CD8-positive, alpha-beta memory T cell (primary cell): ENCODE measurements at places on chromosomes 16 and 17. TPM values are rescaled to one million over a fixed set of nuclear protein-coding genes. Genes with fewer than 3 reads are reported as not detected.

Gene CETP
- total RNA-seq = not detected

Gene TAF15
- 291 TPM for total RNA-seq

Gene KATNIP
- 15.1 TPM for total RNA-seq

GRCh38 chr17:72219137-72219823, 98.5 kb downstream of the SOX9 start:
- no peaks in the 10 kb centered on the region for H3K4me1 ChIP-seq
- H3K27ac ChIP-seq = no peak overlapping the region
- no peak overlapping the region for H3K4me3 ChIP-seq
- peaks cover 3% of the 10 kb centered on the region for H3K27me3 ChIP-seq

- no peak overlapping the region for H3K27ac ChIP-seq
- no peaks in the 10 kb centered on the region for H3K27me3 ChIP-seq
- no peak overlapping the region for H3K4me3 ChIP-seq
- no peaks in the 10 kb centered on the region for H3K4me1 ChIP-seq
- DNase-seq = no peak
- H3K36me3 ChIP-seq = no peaks in the 10 kb centered on the region
These were observed 150.7 kb downstream of the CDH11 start for GRCh38 chr16:64971171-64971570.

DNA sequence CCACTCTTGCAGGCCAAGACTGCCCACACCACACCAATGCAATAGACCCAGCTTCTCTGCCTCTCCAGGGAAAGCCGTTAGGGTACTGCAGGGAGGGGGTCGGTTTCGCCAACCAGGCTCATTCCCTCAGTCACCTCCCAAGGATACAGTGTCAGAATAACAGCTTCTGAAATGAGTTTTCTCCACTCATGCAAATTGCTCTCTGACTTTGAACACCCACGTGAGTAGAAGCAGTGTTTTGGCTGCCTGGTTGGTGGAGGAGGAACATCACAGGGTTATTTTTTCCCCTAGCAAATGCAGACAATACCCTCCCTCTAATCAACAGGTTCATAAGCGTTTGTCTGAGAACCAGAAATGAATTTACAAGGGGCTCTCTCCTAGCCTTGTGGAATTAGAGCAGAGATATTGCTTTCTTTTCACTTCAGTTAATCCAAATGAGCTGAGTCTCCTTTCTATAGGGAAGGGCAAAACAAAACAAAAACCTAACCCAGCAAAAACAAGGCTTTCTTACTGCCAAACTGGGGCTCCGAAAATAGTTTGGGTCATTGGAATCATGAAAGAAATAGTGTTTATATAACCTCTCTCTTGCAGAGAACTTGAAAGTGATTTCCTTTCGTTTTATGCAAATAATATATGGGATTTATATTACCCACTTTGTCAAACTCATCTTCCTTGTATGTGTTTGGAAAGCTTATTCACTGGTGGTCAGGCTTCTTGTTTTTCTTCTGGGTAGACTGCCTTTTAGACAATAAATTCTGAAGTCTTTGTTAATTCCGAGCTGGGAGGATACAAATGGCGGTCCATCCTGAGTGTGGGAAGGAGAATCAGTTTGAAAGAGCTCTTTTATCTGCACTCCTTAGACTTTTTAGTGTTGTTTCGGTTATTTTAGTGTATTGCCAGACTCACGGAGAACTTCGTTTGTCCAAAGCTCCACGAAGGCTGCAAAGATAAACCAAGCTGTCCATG, 229.9 kb downstream of the MSI2 start:
- H3K4me3 ChIP-seq = no peak overlapping the region
- DNase-seq = no peak
- H3K4me1 ChIP-seq = peaks cover 23% of the 10 kb centered on the region
- H3K27ac ChIP-seq = no peak overlapping the region
- H3K27me3 ChIP-seq = no peaks in the 10 kb centered on the region

- no peaks in the 10 kb centered on the region for H3K4me1 ChIP-seq
- no peak overlapping the region for H3K27ac ChIP-seq
- no peak overlapping the region for H3K4me3 ChIP-seq
- no peaks in the 10 kb centered on the region for H3K36me3 ChIP-seq
These were observed 102.5 kb downstream of the BMERB1 start for GRCh38 chr16:15536843-15537242.

DNA sequence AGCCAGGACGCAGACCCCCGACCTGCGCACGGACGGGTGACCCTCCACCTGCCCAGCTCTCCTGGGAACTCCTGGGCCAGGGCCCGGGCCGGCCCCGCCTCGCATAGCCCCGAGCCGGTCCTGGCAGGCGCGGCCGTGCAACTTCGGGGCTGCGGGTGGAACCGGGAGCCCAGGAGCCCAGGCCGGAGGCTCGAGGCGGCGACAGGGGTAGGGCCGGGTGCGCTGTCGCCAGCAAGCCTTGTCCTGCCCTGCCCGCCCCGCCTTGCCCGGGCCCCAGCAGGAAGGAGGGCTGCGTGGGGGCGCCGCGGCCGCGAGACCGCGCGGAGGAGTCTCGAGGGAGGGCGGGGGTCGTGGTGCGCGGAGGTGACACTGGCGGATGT, 408 bp downstream of the LMF1 start:
- H3K36me3 ChIP-seq = no peaks in the 10 kb centered on the region
- H3K4me1 ChIP-seq = peaks cover 16% of the 10 kb centered on the region
- no peaks in the 10 kb centered on the region for H3K27me3 ChIP-seq

GRCh38 chr16:4392382-4393239, 21.0 kb downstream of the VASN start:
- no peaks in the 10 kb centered on the region for H3K27me3 ChIP-seq
- no peak overlapping the region for H3K4me3 ChIP-seq
- H3K4me1 ChIP-seq = no peaks in the 10 kb centered on the region
- no peak overlapping the region for H3K27ac ChIP-seq
- DNase-seq = no peak

DNA sequence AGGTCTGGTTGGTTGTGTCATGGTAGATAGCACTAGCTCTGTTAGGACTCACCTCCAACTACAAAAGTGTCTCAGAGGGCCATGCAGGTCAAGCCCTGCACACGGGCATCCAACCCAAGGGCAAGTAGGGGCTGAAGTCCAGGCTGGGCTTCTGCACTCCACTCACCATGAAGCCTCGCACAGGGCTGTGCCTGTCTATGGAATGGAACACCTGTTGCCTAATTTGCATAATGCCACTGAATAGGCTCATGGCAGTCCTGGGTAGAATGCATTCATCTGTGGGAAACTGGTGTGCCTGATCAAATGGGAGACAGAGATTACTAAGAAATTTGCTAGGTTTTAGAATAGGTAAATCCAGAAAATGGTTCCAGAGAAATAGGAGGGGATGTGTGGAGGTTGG, 8.0 kb upstream of the AKAP1 start:
- H3K27me3 ChIP-seq = no peaks in the 10 kb centered on the region
- no peaks in the 10 kb centered on the region for H3K4me1 ChIP-seq
- no peak overlapping the region for H3K4me3 ChIP-seq
- DNase-seq = no peak
- no peaks in the 10 kb centered on the region for H3K36me3 ChIP-seq
- H3K27ac ChIP-seq = no peak overlapping the region
